ENCODE measurements at places on chromosomes 1 and 21. TPM values are rescaled to one million over a fixed set of nuclear protein-coding genes. Genes with fewer than 3 reads are reported as not detected.
A peak's percentile ranks its signal among the peaks of the same experiment; 100 is the strongest.

OR2L2 gene
- total RNA-seq, result 0.27 TPM

SLC50A1 gene
- 31.0 TPM for total RNA-seq

PPFIA4 gene
- 2.7 TPM for total RNA-seq

ADAMTS5 gene
- total RNA-seq, result 22.0 TPM

DNA sequence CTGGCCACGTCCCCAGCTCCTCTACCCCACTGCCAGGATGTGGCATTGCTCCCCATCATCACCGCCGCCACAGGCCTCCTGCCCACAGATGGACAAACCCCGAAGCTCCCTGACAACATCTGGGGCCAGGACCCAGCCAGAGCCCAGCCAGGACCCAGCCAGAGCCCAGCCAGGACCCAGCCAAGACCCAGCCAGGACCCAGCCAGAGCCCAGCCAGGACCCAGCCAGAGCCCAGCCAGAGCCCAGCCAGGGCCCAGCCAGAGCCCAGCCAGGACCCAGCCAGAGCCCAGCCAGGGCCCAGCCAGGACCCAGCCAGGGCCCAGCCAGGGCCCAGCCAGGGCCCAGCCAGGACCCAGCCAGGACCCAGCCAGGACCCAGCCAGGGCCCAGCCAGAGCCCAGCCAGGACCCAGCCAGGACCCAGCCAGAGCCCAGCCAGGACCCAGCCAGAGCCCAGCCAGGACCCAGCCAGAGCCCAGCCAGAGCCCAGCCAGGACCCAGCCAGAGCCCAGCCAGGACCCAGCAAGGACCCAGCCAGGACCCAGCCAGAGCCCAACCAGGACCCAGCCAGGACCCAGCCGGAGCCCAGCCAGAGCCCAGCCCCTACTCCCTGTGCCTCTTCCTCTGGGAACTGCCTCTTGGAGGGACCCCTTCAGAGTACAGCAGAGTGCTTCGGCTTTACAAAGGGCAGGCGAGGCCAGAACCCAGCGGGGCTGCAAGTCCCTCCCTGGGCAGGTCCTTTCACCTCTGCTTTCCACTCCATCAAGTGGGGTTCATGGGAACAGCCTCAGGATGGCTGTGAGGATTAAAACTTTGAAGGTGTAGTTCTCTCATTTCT, 43.7 kb downstream of the DISP3 start:
- DNase-seq, result no peak
- H3K27me3 ChIP-seq, result no peaks in the 10 kb centered on the region
- H3K36me3 ChIP-seq, result no peaks in the 10 kb centered on the region
- H3K27ac ChIP-seq, result no peak overlapping the region

DNA sequence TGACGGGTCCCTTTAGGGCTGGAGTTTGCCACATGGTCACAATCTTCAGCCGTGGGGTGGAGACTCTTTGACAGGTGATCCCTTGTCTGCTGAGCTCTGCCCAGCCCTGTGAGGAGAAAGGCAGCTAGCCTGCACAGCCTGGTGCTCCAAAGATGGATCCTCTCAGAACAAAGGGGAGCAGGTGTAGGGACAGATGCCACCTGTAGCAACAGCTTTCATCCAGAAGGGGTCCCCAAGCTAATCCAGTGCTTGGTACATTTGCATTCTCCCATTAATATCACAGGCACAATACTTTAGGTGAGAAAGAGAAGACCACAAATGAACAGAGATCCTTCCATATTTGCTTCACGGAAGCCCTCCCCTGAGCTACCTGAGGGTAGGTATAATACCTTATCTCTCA, 93.2 kb downstream of the CCDC185 start:
- DNase-seq, result no peak
- no peaks in the 10 kb centered on the region for H3K36me3 ChIP-seq
- H3K27me3 ChIP-seq, result no peaks in the 10 kb centered on the region
- H3K27ac ChIP-seq, result no peak overlapping the region
- no peak overlapping the region for H3K4me3 ChIP-seq
- peaks cover 12% of the 10 kb centered on the region for H3K4me1 ChIP-seq

- H3K4me1 ChIP-seq, result peaks cover 64% of the 10 kb centered on the region
- H3K4me3 ChIP-seq, result no peak overlapping the region
- no peaks in the 10 kb centered on the region for H3K36me3 ChIP-seq
- H3K27ac ChIP-seq, result no peak overlapping the region
- DNase-seq, result no peak
- no peaks in the 10 kb centered on the region for H3K27me3 ChIP-seq
Measured at GRCh38 chr1:203641503-203641890, 14.9 kb downstream of the ATP2B4 start.

DNA sequence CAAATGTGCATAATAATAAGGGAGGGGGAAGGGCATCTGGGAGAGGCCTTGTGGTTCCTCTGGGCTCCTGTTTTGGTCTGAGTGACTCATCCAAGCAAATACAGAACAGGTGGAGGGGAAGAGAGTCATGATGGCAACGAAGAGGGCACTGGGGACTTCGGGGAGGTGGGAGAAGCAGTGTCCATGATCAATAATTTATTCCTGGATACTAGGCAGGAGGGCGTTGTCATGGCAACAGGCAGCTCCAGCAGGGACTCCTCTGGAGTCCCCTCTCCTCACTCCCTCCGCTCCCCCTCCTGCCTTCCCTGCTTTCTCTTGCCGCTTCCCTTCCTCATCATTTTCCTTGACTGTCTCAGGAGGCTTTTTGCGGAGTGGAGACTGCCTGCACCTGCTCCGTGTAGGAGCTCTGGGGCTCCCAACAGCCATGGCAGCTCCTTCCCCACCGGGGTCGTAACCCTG, 12.3 kb upstream of the NFASC start:
- no peak overlapping the region for H3K4me3 ChIP-seq
- no peaks in the 10 kb centered on the region for H3K4me1 ChIP-seq
- H3K27me3 ChIP-seq, result no peaks in the 10 kb centered on the region
- no peak for DNase-seq
- H3K27ac ChIP-seq, result no peak overlapping the region

DNA sequence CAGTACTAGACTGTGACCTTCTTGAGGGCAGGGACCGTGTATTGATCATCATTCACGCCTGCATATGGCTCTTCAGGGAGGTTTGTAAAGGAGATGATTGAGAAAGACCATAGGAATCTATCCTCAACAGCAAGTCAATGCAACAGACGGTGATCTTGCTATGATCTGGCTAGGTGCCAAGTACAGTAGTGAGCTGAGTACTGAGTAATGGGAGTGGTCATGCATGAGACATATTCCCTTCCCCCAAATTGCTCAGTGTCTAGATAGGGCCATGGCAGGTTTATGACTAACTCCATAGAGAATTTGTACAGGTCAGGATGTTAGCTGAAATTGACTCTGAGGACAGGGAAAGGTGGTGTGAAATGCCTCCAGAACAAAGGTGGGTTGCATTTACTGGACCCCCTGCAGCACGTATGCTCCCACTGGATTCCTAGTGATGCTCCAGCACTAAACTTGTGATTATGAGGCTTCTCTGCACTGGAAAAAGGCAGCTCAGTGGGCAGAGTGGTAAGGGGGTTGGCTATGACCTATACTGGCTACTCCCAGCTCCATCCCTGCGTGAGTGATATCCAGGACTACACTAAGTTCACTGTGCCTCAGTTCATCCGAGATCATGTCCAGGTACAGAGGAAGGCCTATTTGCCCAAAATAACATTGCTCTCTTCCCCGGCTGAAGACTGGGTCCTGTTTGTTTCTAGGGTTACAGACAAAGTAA, 37.2 kb downstream of the KCNJ6 start:
- no peak overlapping the region for H3K27ac ChIP-seq
- no peak for DNase-seq
- no peaks in the 10 kb centered on the region for H3K27me3 ChIP-seq
- no peaks in the 10 kb centered on the region for H3K36me3 ChIP-seq
- no peak overlapping the region for H3K4me3 ChIP-seq

DNA sequence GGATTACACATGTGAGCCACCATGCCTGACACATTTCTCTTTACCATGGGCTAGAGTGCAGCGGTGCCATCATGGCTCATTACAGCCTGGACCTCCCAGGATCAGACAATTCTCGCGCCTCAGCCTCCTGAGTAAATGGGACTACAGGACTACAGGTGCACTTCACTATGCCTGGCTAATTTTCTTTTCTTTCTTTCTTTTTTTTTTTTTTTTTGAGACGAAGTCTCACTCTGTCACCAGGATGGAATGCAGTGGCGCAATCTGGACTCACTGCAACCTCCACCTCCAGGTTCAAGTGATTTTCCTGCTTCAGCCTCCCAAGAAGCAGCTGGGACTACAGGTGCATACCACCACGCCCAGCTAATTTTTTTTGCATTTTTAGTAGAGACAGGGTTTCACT, 14.8 kb upstream of the KIF1B start:
- H3K36me3 ChIP-seq, result no peaks in the 10 kb centered on the region
- H3K4me3 ChIP-seq, result no peak overlapping the region
- H3K27ac ChIP-seq, result no peak overlapping the region
- DNase-seq, result peak; percentile 7
- no peaks in the 10 kb centered on the region for H3K4me1 ChIP-seq
- H3K27me3 ChIP-seq, result no peaks in the 10 kb centered on the region
